ENCODE measurements at places on chromosomes 4 and X. TPM values are rescaled to one million over a fixed set of nuclear protein-coding genes. Genes with fewer than 3 reads are reported as not detected.
A peak's percentile ranks its signal among the peaks of the same experiment; 100 is the strongest.

- no peak overlapping the region for H3K4me3 ChIP-seq
- no peaks in the 10 kb centered on the region for H3K27me3 ChIP-seq
- no peaks in the 10 kb centered on the region for H3K36me3 ChIP-seq
- H3K27ac ChIP-seq, result no peak overlapping the region
Observed at GRCh38 chrX:53246231-53246630, 21.2 kb upstream of the KDM5C start.

DNA sequence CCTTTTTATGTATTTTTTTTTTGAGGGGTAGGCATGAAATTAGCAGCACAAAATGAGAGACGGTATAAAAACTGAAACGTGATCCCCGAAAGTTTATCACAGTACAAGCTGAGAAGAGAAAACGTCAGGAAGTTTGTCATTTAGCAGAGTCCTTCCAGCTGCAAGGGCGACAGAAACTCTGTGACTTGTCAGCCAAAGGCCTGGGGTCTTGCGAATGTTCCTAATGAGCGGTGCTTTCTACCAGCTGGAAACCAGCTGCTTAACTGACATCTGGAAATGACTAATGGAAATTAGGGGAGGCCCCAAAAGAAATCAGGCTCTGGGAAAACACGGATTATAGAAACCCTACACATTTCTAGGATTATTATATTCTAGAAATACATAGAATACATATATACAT, 66.5 kb downstream of the CHRNA9 start:
- H3K4me3 ChIP-seq, result no peak overlapping the region
- H3K27me3 ChIP-seq, result no peaks in the 10 kb centered on the region
- H3K4me1 ChIP-seq, result no peaks in the 10 kb centered on the region
- H3K27ac ChIP-seq, result no peak overlapping the region
- no peak for DNase-seq
- no peaks in the 10 kb centered on the region for H3K36me3 ChIP-seq

The CXCL11 gene
- not detected for total RNA-seq

GRCh38 chr4:24070117-24070516, 180.3 kb upstream of the PPARGC1A start:
- H3K27me3 ChIP-seq, result no peaks in the 10 kb centered on the region
- H3K4me3 ChIP-seq, result no peak overlapping the region
- no peak for DNase-seq

The IGFBP7 gene
- 451 TPM for total RNA-seq

- no peaks in the 10 kb centered on the region for H3K36me3 ChIP-seq
- H3K4me3 ChIP-seq, result no peak overlapping the region
- no peak overlapping the region for H3K27ac ChIP-seq
- no peaks in the 10 kb centered on the region for H3K27me3 ChIP-seq
- H3K4me1 ChIP-seq, result no peaks in the 10 kb centered on the region
Observed at GRCh38 chrX:87337267-87337666, 180.3 kb upstream of the KLHL4 start.

The KANTR gene
- total RNA-seq, result 39.3 TPM

GRCh38 chr4:25117274-25117673, 43.0 kb downstream of the SEPSECS start:
- H3K36me3 ChIP-seq, result no peaks in the 10 kb centered on the region
- H3K4me1 ChIP-seq, result no peaks in the 10 kb centered on the region
- peak; percentile 78 for DNase-seq
- no peak overlapping the region for H3K4me3 ChIP-seq
- peak overlapping the region; percentile 70 for H3K27ac ChIP-seq

The LRRC66 gene
- 0.87 TPM for total RNA-seq

- H3K36me3 ChIP-seq, result no peaks in the 10 kb centered on the region
- no peaks in the 10 kb centered on the region for H3K4me1 ChIP-seq
- no peak overlapping the region for H3K27ac ChIP-seq
- H3K4me3 ChIP-seq, result no peak overlapping the region
Observed at GRCh38 chr4:133190098-133190497, 41.0 kb downstream of the PCDH10 start.

DNA sequence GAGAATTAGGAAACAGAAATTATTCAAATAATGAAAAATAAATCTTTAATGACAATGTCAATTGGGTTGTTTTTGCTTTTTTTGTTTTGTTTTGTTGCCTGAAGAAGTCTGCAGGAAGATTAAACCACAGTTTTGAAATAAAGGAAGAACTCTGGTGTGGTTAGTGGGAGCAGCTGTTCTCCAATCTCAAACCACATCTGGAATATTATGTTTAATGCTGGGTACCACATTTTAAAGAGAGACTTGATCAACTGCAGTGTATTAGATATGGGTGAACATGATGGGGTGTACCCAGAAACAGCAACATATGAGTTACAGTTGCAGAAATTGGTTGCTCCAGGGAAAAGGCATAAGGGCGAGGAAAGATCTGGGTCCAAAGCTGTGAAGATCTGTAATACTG, 171.2 kb upstream of the RPL34 start:
- H3K4me1 ChIP-seq, result no peaks in the 10 kb centered on the region
- H3K36me3 ChIP-seq, result no peaks in the 10 kb centered on the region
- no peak for DNase-seq
- no peak overlapping the region for H3K27ac ChIP-seq

GRCh38 chrX:138082251-138082650, 516.3 kb downstream of the ZIC3 start:
- no peaks in the 10 kb centered on the region for H3K36me3 ChIP-seq
- H3K27me3 ChIP-seq, result no peaks in the 10 kb centered on the region
- H3K4me3 ChIP-seq, result no peak overlapping the region
- H3K4me1 ChIP-seq, result no peaks in the 10 kb centered on the region
- no peak for DNase-seq
- no peak overlapping the region for H3K27ac ChIP-seq

- H3K36me3 ChIP-seq, result no peaks in the 10 kb centered on the region
- no peak overlapping the region for H3K4me3 ChIP-seq
- H3K4me1 ChIP-seq, result no peaks in the 10 kb centered on the region
- no peaks in the 10 kb centered on the region for H3K27me3 ChIP-seq
- H3K27ac ChIP-seq, result no peak overlapping the region
- no peak for DNase-seq
Observed at GRCh38 chr4:111992351-111993168, 152.7 kb upstream of the FAM241A start.

The CSN1S1 gene
- not detected for total RNA-seq
